ENCODE measurements at places on chromosomes 6 and 20.

DNA sequence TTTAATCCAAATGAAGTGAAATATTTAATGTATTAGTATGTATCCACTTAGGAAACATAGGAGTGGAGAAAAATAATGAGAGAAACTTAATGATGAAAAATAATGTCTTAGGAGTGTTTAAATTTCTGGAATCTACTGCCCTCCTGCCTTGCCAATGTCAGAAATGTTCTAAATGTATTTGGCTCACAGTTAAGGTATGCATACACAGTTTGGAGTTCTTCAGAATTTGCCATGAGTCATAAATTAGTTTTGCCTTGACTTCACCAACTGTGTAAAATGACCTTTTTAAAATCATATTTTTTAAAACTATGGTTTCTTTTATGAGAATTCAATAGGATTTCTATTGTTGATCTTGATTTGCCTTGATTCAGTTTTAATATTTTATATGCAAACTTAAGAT is 191.7 kb upstream of the HSF2 start:
- no peak for DNase-seq

DNA sequence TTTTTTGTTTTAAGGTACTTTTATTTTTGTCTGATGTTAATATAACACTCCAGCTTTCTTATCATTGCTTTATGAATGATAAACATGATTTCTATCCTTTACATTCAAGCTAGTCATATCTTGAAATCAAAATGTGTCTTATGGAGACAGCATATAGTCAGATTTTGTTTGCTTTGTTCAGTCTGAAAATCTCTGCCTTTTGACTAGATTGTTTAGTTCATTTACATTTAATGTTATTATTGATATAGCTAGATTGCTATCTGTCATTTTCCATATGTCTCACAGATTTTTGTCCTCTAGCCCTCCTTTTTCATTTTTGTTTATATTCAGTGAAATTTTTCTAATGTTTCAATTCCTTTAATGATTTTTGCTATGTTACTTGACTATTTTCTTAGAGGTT is 332.8 kb downstream of the SMOC2 start:
- no peak for DNase-seq

GRCh38 chr20:9166153-9166780 is 97.4 kb downstream of the PLCB4 start:
- no peak for DNase-seq

DNA sequence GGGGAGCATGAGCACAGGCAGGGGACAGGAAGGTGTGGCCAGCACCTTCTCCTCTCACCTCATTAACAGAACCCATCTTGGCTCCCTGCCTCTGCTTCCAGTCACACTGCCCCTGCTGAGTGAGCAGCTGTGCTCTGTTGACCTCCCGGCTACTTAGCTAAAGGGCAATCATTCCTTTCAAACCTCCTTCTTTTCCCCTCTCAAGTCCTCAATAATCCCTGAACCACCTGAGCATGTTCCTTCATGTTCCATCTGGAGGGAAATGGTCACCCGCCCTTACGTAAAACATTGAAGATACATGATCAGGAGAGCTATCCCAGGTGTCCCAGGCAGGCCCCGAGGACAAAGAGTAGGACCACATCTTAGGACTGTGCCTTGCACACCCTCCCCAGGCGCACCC is 21.7 kb upstream of the MRPS10 start:
- no peak for DNase-seq

- DNase-seq, result no peak
Observed at GRCh38 chr20:38628580-38629470, 27.2 kb downstream of the ARHGAP40 start.

GRCh38 chr6:127561660-127562059 is 15.3 kb upstream of the C6orf58 start:
- no peak for DNase-seq

GRCh38 chr20:62269378-62269777 is 31.1 kb downstream of the OSBPL2 start:
- no peak for DNase-seq

- no peak for DNase-seq
Observed at GRCh38 chr20:53937339-53937741, 133.1 kb downstream of the BCAS1 start.

DNA sequence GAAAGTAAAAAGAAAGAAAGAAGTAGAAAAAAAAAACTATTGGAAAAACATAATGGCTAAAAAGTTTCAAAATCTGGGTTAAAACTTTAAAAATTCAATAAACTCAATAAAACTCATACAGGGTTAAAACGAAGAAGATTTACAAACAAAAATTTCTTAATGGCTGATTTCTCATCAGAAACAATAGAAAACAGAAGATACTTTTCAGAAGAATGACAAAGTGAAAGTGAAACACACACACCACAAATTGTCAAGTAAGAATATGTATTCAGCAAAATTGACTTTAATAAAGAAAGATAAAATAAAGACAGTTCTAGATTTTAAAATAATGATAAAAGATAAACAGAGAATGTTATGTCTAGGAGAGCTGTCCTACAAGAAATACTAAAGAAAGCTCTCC is 618.9 kb upstream of the GJE1 start:
- no peak for DNase-seq

- DNase-seq, result no peak
Observed at GRCh38 chr20:17589161-17589834, 19.4 kb downstream of the DSTN start.

GRCh38 chr6:85062884-85063283 is 298.5 kb upstream of the TBX18 start:
- no peak for DNase-seq

DNA sequence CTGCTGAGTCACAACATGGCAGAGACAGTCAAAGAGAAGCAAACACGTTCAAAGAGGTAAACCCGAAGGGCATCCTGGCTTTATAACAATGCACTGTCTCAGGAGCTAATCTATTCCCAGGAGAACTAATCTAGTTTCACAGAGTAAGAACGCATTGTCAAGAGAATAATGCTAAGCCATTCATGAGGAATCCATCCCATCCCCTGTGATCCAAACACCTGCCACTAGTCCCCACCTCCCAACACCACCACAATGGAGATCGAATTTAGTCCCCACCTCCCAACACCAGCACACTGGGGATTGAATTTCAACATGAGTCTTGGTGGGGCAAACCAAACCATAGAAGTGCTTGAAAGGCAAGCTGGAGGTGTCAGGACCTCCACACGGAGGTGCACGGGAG is 231.5 kb upstream of the ID4 start:
- DNase-seq, result no peak

DNA sequence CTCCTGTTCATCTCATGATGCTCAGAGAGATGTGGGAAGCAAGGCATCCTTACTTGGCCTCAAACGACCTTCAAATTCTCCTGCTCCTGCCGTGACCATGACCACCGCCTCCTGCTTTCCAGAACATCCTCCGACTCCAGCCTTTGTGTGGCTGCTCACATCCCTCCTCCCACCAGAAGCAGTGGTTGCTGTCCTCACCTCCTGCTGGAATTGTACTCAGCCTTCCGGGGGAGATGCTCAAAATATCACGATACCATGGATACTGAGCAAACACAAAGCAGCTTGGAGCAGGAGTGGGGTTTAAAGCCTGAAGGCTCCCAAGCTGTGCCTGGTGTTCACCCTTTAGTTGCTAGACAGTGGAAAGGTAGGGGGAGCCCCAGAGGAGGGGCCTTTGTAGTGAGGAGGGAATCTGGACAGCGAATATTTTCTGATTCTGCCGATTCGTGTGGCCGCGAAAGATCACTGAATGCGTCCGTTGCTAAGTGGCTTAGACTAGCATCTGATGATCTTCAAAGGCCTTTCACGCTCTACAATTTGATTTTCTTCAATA is 9.3 kb upstream of the DUSP22 start:
- no peak for DNase-seq

- no peak for DNase-seq
Observed at GRCh38 chr6:122839906-122840305, 50.8 kb downstream of the SMPDL3A start.

Measured in stimulated activated CD4-positive, alpha-beta T cell treated with anti-CD3 and anti-CD28 coated beads, TNF-alpha, amount 100 ng/mL, for 48 hours (primary cell).